Hair follicular keratinocyte (primary cell): ENCODE measurements at places on chromosomes 11 and 22. TPM values are rescaled to one million over a fixed set of nuclear protein-coding genes. Genes with fewer than 3 reads are reported as not detected.

OR10W1 gene
- not detected in 2 replicates for total RNA-seq

MDK gene
- total RNA-seq = 22.3 and 55.3 TPM in 2 replicates

AGBL2 gene
- total RNA-seq = 0.16 and 0.19 TPM in 2 replicates

GAB4 gene
- not detected in 2 replicates for total RNA-seq

OR5B21 gene
- total RNA-seq = not detected in 2 replicates

ALX4 gene
- not detected in 2 replicates for total RNA-seq

SYT7 gene
- 3.6 and 10.8 TPM in 2 replicates for total RNA-seq

IL17REL gene
- not detected in 2 replicates for total RNA-seq
